Mesothelial cell of epicardium (in vitro differentiated cells): ENCODE measurements at places on chromosomes 7 and 10.

- DNase-seq: no peak
Observed at GRCh38 chr10:104735757-104736391, 94.8 kb downstream of the SORCS3 start.

- no peak for DNase-seq
Observed at GRCh38 chr10:30749385-30749784, 119.8 kb upstream of the LYZL2 start.

- no peak for DNase-seq
Observed at GRCh38 chr7:104267701-104268368, 60.0 kb upstream of the ORC5 start.

GRCh38 chr7:37833107-37833817 lies 15.1 kb upstream of the NME8 start:
- peak; percentile 44 for DNase-seq

GRCh38 chr7:140312141-140312846 lies 86.0 kb downstream of the SLC37A3 start:
- no peak for DNase-seq

DNA sequence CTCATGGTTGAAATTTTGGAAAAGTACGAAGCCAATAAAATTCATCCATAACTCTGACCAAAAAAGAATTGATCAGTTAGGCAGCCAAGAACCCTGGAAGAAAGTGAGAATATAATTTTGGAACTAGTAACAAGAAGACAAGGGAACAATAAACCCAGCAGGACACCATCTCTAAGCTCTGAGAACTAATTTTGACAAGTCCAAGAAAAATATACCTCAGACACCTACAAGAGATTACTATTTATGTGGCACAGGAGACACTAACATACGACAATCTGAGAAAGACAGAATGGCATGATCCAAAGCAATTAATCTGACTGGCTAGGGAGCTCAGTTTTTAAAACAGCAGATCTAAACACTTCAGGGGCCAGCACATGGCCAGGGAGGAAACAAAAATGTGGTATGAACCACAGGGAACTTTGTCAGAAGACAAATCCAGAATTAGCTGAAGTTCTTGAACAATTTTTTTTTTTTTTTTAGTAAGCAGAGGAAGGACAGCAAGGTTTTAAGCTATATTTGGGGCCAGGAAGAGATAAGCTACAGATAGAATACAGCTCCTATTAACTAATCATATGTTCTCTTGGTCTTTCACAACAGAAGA lies 38.9 kb downstream of the PARD3 start:
- DNase-seq: no peak

DNA sequence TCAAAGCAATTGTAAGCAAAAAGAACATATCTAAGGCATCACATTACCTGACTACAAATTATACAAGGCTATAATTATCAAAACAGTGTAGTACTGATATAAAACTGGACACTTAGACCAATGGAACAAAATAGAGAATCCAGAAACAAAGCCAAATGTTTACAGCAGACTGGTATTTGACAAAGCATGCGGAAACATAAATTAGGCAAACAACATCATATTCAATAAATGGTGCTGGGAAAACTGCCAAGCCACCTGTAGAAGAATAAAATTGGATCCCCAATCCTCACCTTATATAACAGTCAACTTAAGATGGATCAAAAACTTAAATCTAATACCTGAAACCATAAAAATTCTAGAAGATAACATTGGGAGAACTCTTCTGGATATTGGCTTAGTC lies 240.8 kb upstream of the POM121L12 start:
- no peak for DNase-seq

- no peak for DNase-seq
Observed at GRCh38 chr7:19317461-19317860, 172.2 kb upstream of the FERD3L start.

DNA sequence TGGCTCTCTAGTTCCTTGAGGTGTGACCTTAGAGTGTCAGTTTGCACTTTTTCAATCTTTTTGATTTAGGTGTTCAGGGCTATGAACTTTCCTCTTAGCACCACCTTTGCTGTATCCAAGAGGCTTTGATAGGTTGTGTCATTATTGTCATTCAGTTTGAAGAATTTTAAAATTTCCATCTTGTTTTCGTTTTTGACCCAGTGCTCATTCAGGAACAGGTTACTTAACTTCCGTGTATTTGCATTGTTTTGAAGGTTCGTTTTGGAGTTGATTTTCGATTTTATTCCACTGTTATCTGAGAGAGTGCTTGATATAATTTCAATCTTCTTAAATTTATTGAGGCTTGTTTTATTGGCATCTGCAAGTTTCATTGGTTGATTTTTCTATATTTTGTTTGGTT lies 37.3 kb downstream of the FANK1 start:
- no peak for DNase-seq

DNA sequence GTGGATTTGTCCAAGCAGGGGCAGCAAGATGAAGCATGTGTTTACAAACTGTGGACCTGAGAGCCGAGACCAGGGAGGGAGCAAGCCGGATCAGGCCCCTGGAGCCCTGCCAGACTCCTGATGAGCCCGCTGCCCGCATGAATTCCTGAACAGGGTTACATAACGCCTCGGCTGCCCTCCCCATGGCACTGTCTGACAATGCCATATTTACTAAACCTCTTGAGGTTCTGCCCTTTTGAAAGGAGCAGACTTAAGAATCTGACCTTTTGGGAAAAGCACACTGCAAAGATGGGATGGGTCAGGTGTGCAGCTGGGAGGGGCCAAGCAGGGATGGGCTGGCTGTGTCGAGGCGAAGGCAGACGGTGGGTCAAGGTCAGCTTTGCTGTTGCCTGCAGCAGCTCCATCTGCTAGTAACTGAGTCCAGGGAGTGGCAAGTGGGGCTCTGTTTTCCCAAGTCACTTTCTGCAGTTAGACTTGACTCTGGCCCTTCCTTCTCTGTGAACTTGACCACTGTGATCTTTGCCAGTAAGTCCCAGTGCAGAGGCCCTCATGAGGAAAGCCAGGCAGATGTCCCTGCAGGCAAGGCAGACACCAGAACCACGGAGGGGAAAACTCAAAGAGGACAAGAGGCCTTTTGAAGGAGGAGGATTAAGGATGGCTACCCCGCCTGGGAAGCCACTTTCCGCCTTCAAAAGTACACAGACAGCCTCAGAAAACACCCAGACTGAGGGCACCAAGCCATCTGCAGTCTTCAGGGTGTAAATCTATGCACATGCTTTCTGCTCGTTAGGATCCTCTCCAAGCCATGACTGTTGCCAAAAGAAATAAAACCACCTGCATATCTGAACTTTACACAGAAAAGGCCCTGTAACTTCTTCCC lies 175.8 kb downstream of the TNS3 start:
- no peak for DNase-seq

DNA sequence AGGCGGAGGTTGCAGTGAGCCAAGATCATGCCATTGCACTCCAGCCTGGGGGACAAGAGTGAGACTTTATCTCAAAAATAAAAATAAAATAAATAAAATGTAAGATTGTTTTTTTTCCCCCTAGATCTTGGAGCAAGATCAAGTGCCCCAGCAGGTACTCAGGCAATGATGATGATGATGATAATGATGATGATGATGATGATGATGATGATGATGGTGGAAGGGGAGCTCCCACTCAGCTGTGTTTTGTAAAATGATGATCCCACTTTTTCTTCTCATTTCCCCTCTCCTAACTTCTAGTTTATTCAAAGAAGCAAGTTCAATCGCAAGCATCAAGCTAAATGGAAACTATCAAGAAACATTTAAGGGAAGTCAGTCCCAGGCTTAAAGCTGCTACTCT lies 50.3 kb downstream of the PIK3CG start:
- no peak for DNase-seq

- no peak for DNase-seq
Observed at GRCh38 chr10:79113827-79114226, 45.1 kb downstream of the ZMIZ1 start.

DNA sequence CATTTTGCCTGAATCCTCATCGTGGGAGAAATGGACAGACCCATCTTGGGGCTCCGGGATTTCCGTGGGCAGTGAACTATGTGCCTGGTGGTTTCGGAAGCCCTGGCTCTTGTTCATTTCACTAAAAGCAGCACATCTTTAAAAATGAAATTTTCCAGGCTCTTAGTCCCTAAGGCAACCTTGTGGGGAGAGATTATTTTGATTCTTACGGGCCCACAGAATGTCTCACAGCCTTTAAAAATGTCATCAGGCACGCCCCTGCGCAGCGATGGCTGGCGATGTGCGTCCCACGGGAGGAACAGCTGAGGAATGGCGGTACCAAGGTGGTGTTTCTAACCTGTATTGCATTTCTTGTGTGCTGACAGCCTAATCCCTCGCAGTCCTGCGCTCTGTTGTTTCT lies 189.7 kb downstream of the CCDC3 start:
- DNase-seq: no peak

GRCh38 chr7:79454361-79454960 lies 994 bp upstream of the MAGI2 start:
- peak; percentile 29 for DNase-seq
